Activated naive CD8-positive, alpha-beta T cell treated with anti-CD3 and anti-CD28 coated beads, Interleukin-2, amount 10 ng/mL, durations not matched to agents 7 days and 5 days (primary cell): ENCODE measurements at places on chromosomes 2 and 18.

DNA sequence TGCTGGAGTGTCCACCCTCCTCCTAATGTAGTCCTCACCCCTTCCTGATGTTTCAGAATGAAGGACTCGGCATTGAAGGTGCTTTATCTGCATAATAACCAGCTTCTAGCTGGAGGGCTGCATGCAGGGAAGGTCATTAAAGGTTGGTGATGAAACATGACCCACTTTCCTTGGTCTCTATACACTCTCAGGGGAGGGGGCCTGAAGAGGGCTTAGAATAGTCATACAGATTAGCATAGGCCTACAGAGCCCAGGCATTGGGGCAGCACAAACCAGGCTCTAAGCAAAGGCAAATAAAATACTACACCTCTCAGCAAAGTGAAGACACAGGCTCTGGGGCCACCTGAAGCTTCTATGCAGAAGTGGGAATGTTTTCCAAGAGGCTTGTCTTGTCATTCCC lies 1.8 kb downstream of the IL36RN start:
- DNase-seq, result no peak
- H3K36me3 ChIP-seq, result peaks cover 2% of the 10 kb centered on the region
- peaks cover 5% of the 10 kb centered on the region for H3K27me3 ChIP-seq
- H3K4me3 ChIP-seq, result no peak overlapping the region
- H3K27ac ChIP-seq, result no peak overlapping the region

GRCh38 chr2:5504756-5505155 lies 187.4 kb upstream of the SOX11 start:
- no peak for DNase-seq
- no peak overlapping the region for H3K4me3 ChIP-seq
- H3K4me1 ChIP-seq, result no peaks in the 10 kb centered on the region
- H3K27ac ChIP-seq, result no peak overlapping the region
- no peaks in the 10 kb centered on the region for H3K36me3 ChIP-seq

- no peak for DNase-seq
- H3K27me3 ChIP-seq, result peaks cover 7% of the 10 kb centered on the region
- no peak overlapping the region for H3K4me3 ChIP-seq
Observed at GRCh38 chr18:3294435-3295080, 32.6 kb downstream of the MYL12B start.

DNA sequence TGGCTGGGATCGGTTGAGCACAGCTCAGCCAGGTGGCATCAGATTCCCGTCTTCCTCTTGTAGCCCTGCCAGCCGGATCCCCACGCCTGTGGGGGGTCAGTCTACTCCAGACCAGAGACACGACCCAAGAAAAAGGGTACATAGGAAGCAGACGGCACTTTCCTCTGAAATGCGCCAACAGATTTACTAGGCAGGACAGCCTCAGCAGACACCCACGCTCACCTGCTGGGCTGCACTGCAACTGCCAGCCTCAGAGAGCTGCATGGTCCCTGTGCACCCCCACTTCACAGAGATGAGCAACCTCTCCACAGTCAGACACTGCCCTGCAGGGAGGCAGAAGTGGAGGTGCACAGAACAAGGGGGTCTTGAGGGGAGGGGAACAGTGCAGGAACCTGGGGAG lies 75.7 kb upstream of the OTOS start:
- no peaks in the 10 kb centered on the region for H3K4me1 ChIP-seq
- no peaks in the 10 kb centered on the region for H3K36me3 ChIP-seq
- H3K27me3 ChIP-seq, result peaks cover 8% of the 10 kb centered on the region
- H3K4me3 ChIP-seq, result no peak overlapping the region
- no peak overlapping the region for H3K27ac ChIP-seq
- DNase-seq, result no peak

GRCh38 chr2:112880696-112881095 lies 30.3 kb upstream of the IL37 start:
- H3K27ac ChIP-seq, result peak overlapping the region; percentile 51
- H3K4me1 ChIP-seq, result peaks cover 22% of the 10 kb centered on the region
- peak overlapping the region; percentile 6 for H3K4me3 ChIP-seq
- DNase-seq, result no peak
- peaks cover 2% of the 10 kb centered on the region for H3K27me3 ChIP-seq

GRCh38 chr2:56299171-56299691 lies 115.4 kb downstream of the CCDC85A start:
- no peak overlapping the region for H3K27ac ChIP-seq
- H3K36me3 ChIP-seq, result no peaks in the 10 kb centered on the region
- no peaks in the 10 kb centered on the region for H3K27me3 ChIP-seq
